Aortic smooth muscle cell (primary cell): ENCODE measurements at places on chromosomes 16 and 17. TPM values are rescaled to one million over a fixed set of nuclear protein-coding genes. Genes with fewer than 3 reads are reported as not detected.

UTS2R gene
- not detected in 2 replicates for total RNA-seq

RCVRN gene
- not detected in 2 replicates for total RNA-seq

SYNGR3 gene
- total RNA-seq, result 0.66 and 0.99 TPM in 2 replicates

CHAD gene
- not detected in 2 replicates for total RNA-seq

ABCA9 gene
- 59.7 and 76.4 TPM in 2 replicates for total RNA-seq

ITGB3 gene
- 10.7 and 14.2 TPM in 2 replicates for total RNA-seq

LITAFD gene
- not detected in 2 replicates for total RNA-seq

CHST4 gene
- not detected in 2 replicates for total RNA-seq

CHRNE gene
- 0.19 and 0.26 TPM in 2 replicates for total RNA-seq

RAB37 gene
- total RNA-seq, result 1.1 and 2.5 TPM in 2 replicates

KRTAP4-3 gene
- total RNA-seq, result not detected in 2 replicates

CHP2 gene
- total RNA-seq, result not detected in 2 replicates

SOX9 gene
- total RNA-seq, result 3.0 and 6.7 TPM in 2 replicates

MFSD11 gene
- 34.5 and 39.1 TPM in 2 replicates for total RNA-seq

OR3A3 gene
- not detected in 2 replicates for total RNA-seq

LASP1 gene
- total RNA-seq, result 88.5 and 114 TPM in 2 replicates

TSNAXIP1 gene
- total RNA-seq, result 0.99 and 1.1 TPM in 2 replicates

TP53TG3 gene
- total RNA-seq, result 0.25 TPM in 1 of 2 replicates, not detected in the other

PRSS27 gene
- total RNA-seq, result 0.56 and 0.92 TPM in 2 replicates

FNDC8 gene
- 0.12 TPM in 1 of 2 replicates, not detected in the other for total RNA-seq

LRRC46 gene
- total RNA-seq, result 0.25 TPM in 1 of 2 replicates, not detected in the other

HSD17B1 gene
- total RNA-seq, result 1.2 and 1.8 TPM in 2 replicates

CD19 gene
- not detected in 2 replicates for total RNA-seq

OR4D1 gene
- not detected in 2 replicates for total RNA-seq

GAS2L2 gene
- not detected in 2 replicates for total RNA-seq

CCL4 gene
- total RNA-seq, result not detected in 2 replicates

WFDC1 gene
- 29.6 and 32.1 TPM in 2 replicates for total RNA-seq

CD79B gene
- total RNA-seq, result 2.1 and 2.9 TPM in 2 replicates

MPV17L gene
- 0.44 and 0.53 TPM in 2 replicates for total RNA-seq

ZPBP2 gene
- total RNA-seq, result not detected in 2 replicates

STX1B gene
- total RNA-seq, result 0.25 and 0.40 TPM in 2 replicates

KRT28 gene
- total RNA-seq, result not detected in 2 replicates

TMEM204 gene
- 60.6 and 93.8 TPM in 2 replicates for total RNA-seq

CDRT15L2 gene
- not detected in 2 replicates for total RNA-seq

PRKCB gene
- under 0.01 and 0.19 TPM in 2 replicates for total RNA-seq

GJC1 gene
- total RNA-seq, result 17.8 and 19.0 TPM in 2 replicates

LAT gene
- 0.53 and 0.68 TPM in 2 replicates for total RNA-seq

AANAT gene
- total RNA-seq, result not detected in 2 replicates

HOXB6 gene
- total RNA-seq, result 0.13 TPM in 1 of 2 replicates, not detected in the other

IL17C gene
- not detected in 2 replicates for total RNA-seq

PSMB3 gene
- total RNA-seq, result 362 and 442 TPM in 2 replicates

TOM1L1 gene
- total RNA-seq, result 20.9 and 28.0 TPM in 2 replicates

CCDC144A gene
- 3.0 and 4.2 TPM in 2 replicates for total RNA-seq

GCGR gene
- total RNA-seq, result not detected in 2 replicates

ZNF423 gene
- 5.9 and 7.8 TPM in 2 replicates for total RNA-seq

GFAP gene
- total RNA-seq, result 0.44 TPM in 1 of 2 replicates, not detected in the other

NLK gene
- 12.2 and 15.7 TPM in 2 replicates for total RNA-seq

ALOX15 gene
- total RNA-seq, result not detected in 2 replicates

SPIRE2 gene
- total RNA-seq, result 0.62 and 0.79 TPM in 2 replicates

TBC1D3I gene
- not detected in 2 replicates for total RNA-seq

DNAAF1 gene
- under 0.01 and 0.06 TPM in 2 replicates for total RNA-seq
